Esophagus muscularis mucosa (tissue), 4 donors: ENCODE measurements at places on chromosomes 11 and 22.

- peak; percentile 95 for DNase-seq
Measured at GRCh38 chr11:63537293-63538101, 889 bp downstream of the PLAAT4 start.

- DNase-seq: no peak
Measured at GRCh38 chr22:39171623-39172264, 19.3 kb upstream of the CBX7 start.

GRCh38 chr22:41234815-41235695, 5.7 kb downstream of the CHADL start:
- DNase-seq: no peak

- DNase-seq: no peak
Measured at GRCh38 chr11:45799562-45799961, 5.4 kb upstream of the SLC35C1 start.

- DNase-seq: no peak
Measured at GRCh38 chr22:38450234-38450797, 4.7 kb downstream of the KCNJ4 start.

DNA sequence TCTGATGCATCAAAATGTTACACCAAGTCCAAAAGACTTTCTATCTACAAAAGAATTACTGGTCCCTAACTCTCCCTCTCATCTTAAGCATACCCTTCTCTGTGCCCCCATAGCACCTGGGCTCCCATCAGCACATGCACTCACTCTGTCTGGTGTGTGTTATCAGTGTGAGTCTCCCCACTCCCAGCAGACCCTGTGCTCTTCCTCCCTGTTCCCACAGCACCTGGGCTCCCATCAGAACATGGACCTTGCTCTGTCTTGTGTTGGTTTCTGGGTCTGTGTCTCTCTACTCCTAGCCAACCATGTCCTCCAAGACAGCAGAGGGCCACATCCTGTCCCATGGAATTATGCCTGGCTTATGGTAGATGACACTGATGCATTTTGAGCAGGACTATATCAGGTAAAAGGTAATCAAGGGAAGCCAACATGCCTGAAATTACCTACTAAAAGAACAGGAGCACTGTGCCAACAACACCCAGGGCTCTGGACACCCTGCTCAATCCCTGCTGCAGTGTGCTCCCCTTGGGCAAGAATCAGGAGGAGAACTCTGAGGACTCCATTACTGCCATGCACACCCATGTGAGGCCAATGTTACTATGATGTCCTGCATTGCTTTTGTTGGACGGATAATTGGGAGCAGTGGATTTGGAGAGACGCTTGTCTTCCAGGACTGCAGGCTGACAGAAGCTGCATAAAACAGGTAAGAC, 34.3 kb downstream of the GAB4 start:
- DNase-seq: peak; percentile 70

- DNase-seq: peak; percentile 78
Measured at GRCh38 chr11:121928597-121929580, 187.1 kb downstream of the BLID start.

- no peak for DNase-seq
Measured at GRCh38 chr11:107928767-107929507, 689 bp downstream of the RAB39A start.

GRCh38 chr11:32448232-32448631, 12.9 kb upstream of the WT1 start:
- no peak for DNase-seq

DNA sequence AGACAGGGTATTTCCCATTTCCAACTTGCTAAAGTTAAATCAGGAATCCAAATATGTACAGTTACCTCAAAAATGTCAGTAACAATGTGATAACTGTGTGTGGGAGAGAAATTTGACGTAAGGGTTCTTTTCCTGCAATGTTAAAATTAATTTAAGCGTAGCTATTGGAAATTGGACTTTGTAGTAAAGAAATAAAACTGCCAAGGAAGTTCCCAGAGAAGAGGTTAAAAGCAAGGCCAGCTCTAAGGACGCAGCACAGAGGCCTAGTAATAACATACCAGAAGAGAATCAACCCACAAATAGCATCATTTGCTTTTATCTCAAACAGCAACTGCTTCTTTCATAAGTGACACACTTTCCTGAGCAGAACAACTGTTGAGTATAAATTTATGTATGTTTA, 36.8 kb upstream of the GRIA4 start:
- no peak for DNase-seq

GRCh38 chr22:33914699-33915098, 5.6 kb downstream of the LARGE1 start:
- no peak for DNase-seq

DNA sequence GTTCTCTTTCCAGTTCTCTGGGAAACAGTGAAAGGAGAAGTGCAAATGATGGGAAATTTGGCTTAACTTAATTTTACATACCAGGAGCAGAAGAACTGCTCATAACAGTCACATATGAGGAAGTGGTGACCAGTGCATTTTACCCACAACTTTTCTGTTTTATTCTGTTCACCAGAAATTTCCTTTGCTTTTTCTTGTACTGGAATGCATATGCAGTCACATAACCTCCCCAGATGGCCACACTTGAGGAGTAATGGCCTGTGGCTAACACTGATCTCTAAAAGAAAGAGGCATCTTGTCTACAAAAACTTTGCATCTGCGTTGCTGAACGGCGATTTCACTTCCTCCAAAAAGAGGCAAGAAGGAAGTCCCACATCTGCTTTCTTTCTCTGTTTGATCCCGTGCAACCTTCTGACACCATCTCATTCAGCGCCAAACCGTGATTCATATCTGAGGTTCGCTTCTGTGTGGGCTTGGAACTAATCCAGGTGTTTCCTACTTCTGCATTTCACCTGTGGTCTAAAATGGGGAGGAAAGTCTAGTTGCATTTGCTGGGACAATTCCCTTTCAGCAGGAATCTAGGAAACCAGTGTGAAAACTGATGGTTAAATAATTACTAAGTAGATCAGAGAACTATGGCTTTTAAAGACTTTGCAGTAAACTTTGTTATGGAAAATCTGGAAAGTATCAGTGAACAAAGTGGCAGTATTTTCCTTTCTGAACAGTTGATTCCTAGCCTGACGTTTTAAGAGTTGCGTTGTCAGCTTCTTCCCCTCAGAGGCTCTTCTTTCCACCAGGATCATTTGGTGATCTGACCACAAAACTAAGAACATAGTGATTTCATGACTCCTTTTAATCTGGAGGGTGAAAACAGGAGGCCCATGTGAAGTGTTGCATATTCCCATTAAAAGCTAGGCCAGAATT, 4.2 kb upstream of the MPEG1 start:
- DNase-seq: no peak

DNA sequence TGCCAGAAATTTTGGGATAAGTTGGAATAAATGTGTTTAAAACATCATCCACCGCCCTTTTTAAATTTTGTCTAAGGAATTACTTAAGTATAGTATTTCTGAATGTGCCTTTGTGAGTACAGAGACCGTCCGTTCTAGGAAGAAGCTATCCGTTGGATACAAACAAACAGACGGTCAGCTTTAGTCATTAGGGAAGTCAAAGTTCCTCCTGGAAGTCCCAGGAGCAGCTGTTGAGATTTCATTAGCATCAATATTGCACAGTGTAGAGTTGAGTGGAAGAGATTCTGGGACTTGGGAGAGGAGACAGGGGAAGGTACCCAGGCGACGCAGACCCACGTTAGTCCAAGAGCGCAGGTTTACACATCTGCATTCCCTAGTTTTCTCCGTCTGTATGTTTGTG, 15.7 kb upstream of the ADSL start:
- no peak for DNase-seq

- DNase-seq: no peak
Measured at GRCh38 chr11:10650630-10651029, 42.9 kb downstream of the IRAG1 start.
